NAMALWA (cell line): ENCODE measurements at places on chromosomes 13 and 19.

DNA sequence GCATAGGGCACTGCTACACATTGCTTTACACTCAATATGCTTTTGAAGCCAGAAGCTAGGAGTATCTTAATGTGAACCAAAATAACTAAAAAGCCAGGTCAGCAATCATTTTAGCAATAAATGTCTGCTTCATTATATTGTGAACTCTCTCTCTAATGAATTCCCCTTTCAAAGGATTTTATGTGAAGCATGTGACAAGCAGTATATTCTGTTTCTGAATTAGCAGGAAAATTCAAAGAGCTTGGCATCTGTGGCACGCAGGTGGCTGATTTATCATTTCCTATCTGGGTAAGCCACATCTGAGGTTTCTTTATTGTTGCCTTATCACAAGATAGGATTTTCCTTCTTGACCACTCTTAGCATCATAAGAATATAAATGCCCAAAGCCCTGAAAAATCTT lies 56.8 kb upstream of the KLF12 start:
- no peak for DNase-seq

DNA sequence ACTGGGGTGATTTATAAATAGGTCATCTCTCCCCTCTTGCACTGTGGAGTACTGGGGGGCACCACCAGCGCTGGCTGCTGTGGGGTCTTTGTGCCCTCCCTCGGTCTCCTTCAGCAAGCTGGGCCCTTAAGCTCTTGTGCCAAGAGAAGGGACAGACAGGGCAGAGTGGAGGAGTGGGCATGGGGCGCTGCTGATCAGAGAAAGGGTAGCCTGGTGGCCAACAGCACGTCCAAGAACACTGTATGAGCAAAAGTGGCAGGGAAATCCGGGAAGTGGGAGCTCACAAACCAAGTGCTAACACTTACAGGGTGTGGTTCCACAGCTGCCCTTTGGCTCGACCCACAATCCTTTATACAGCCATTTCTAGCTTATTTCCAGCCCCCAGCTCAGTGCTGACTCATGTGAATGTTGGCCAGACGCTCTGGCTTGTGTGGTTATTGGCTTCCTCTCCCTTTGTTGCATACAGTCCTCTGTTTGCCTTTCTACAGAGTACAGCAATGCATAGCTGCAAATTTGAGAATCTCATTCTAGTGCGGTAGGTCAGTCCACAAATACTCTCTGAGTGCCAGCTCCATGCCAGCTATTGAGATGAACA lies 298.8 kb downstream of the SHISA2 start:
- no peak for DNase-seq

- DNase-seq, result no peak
Observed at GRCh38 chr19:54875506-54875905, 1.5 kb downstream of the FCAR start.

- DNase-seq, result no peak
Observed at GRCh38 chr13:65653613-65654012, 1576.5 kb downstream of the PCDH9 start.

DNA sequence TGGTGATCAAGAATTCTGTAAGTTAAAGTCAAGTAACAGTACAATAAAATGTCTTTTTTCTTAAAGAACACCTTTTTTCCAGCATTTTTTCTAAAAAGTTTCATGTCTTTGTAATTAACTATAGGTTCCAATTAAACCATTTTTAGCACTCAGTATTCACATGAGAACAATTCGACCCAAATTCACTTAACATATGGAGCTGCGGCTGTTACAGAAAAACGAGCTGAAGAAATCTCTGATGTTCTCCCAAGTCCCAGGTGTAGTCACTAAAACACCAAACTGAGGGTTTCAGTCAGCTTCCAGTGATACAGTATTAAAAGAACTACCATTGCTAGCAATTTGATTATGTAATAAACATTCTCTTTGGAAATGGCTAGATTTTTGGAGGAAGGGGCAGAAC lies 117.6 kb downstream of the TNFSF13B start:
- no peak for DNase-seq

DNA sequence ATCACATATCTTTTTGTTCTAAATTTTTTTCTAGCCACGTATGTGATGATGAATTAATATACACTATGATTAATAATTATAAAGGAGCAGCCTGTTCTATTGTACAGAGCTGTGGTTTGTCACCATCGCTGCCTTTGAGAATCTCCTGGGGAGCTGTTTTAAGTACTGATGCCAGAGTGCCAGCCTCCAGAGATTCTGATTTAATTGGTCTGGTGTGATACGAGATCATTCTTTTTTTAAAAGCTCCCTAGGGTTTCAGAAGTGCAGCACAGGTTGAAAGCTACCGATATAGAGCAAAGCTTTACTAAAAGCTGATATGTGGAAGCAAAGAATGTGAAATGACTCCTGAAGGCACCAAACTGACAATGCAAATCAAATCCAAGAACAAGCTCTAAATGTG lies 314.7 kb downstream of the ITGBL1 start:
- no peak for DNase-seq

GRCh38 chr13:101059793-101060192 lies 356.5 kb downstream of the NALCN start:
- no peak for DNase-seq

- DNase-seq, result no peak
Observed at GRCh38 chr13:94764576-94765321, 52.4 kb upstream of the SOX21 start.

DNA sequence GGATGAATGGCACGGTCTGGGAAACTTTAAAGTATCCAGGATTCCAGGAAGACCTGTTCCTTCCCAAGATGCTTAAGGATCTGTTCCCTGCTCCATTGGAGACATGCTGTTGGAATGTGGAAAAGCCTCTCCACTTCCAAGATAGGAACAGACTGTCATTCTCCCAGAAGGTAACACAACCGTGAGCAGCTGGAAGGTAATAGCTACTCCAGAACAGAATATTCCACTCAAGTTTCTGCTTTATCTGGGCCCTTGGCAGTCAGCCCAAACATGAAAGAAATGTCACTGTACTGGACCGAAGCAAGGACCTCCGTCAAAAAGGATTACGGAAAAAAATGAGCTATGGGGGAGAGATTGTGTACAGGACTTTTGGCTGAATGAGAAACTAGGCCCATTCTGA lies 420.9 kb upstream of the NBEA start:
- DNase-seq, result no peak

- DNase-seq, result no peak
Observed at GRCh38 chr13:75482820-75483079, 781 bp upstream of the TBC1D4 start.

- DNase-seq, result no peak
Observed at GRCh38 chr19:48735031-48735615, 5.3 kb downstream of the RASIP1 start.

DNA sequence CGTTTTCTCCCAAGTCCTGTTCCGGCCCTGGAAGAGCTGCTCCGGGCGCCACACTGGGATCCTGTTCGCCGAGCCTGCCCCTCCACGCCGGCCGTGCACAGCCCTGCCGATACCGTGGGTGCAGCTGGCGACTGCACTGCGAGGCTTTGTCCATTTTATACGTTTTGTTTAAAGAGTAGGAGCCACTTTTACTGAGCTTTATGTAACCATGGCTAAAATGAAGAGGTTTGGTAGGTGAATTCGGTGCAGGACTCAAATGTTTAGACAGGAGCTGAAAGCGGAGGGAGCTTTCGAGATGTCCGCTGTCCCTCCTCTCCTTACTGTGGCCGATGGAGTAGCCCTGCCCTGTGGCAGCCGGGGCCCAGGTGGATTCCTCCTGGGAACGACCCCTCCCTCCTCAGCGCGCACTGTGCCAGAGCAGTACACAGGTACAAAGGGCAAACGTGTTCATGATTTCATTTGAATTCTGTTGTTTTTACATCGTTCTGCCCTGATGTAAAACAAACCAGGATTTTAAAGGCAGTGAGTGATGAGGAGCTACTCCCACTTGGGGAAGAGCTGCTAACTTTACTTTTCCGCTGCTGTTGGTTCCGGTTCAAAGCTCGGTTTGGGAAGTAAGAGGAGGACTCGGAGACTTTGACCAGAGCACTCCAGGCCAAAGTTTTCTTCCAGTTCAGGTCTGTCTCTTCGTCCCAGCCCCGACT lies 1.7 kb downstream of the COL4A2 start:
- DNase-seq, result no peak

GRCh38 chr13:102198418-102199311 lies 203.2 kb downstream of the FGF14 start:
- DNase-seq, result no peak

DNA sequence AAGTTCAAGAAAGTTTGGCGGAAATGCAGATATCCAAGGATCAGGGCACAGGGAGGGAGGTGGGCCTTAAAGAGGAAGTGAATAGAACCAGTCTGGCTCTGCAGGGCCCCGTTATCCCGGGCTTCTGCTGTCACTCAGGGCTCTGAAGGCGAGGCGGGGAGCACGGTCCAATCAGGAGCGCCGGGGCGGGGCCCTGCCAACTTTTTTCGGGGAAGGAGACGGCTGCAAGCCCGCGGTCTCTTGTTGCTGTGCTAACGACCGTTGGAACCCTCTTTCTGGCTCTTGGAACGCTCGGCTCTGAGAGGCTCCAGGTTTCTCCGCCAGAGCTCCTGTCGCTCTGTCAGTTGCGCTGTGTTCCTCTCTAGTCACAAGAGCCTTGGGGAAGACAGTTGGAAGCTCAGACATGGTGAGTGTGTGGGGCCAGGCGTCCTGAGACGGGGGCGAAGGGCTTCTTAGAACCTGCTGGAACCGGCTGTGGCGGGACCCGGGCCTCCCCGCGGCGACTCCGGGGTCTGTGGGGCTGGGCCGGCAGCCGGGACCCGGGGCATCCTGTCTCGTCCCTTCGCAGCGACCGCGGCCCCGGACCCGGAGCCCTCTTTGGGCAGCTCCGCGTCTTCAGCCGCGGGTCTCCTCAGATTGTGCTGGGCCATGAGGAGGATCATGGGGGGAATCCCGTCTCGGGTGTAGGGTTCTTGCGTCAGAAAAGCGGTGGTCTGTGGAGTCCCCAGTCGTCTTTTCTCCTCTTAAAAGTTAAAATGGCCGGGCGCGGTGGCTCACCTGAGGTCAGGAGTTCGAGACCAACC lies 27.7 kb downstream of the ZNF844 start:
- peak; percentile 65 for DNase-seq

DNA sequence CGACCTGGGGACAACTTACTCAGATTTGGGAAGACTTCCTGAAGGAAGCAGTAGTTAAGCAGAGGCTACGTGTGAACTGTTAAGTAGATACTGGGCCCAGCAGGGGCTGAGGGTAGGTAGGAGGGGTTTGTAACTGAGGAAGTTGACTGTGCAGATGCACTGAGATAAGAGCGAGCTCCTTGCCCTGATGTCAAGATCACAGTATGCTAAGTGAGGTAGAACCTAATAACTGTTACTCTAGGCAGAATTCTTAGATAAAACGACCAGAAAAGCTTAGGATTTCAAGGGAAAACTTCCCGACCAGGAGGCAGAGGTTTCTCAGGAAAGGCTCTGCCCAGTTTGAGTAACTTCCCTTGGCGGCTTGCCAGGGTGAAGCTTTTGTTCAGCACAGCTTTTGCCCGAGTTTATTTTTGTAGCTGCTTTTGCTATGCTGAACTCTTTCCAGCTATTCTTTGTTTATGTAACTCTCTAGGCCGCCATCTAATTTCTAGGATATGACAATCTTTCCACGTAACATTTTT lies 632.1 kb downstream of the DIAPH3 start:
- peak; percentile 51 for DNase-seq
